Cardiac septum (tissue), 1 donor: ENCODE measurements at places on chromosomes 11 and 22. TPM values are rescaled to one million over a fixed set of nuclear protein-coding genes. Genes with fewer than 3 reads are reported as not detected.

DNA sequence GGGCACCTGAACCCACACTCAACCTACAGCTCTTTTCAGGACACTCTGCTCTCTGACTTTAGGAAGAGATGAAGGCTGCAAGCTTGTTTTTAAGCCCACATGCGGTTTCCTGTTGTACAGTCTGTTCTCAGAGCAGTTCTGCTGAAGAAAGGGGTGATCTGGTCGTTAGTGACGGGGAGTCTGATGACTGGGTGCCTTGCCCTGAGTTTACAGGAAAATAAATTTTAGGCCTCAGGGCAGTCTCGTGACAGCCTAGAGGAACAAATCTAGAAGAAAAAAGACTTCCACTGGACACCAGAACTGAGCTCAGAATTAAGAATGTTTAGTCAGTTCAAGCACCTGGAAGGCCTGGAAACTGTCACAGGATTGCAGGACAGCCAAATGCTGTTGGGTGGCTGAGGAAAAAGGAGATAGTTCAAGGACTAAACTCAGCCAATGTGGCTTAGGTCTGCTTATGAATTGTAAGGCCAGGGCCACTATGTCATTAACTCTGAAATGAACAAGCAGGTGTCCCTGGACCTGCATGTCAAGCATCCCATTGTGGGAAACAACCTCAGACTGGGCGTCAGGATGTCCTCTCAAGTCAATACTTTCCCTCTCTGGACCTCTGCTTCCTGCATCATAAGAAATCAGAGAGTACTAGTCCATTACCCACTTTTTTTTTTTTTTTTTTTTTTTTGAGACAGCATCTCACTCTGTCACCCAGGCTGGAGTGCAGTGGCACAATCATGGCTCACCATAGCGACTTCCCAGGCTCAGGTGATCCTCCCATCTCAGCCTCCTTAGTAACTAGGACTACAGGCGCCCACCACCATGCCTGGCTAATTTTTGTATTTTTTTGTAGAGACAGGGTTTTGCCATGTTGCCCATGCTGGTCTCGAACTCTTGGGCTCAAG, 5.7 kb downstream of the PIK3IP1 start:
- peak; percentile 44 for DNase-seq

The TBX10 gene
- total RNA-seq, result not detected

The UCP3 gene
- 0.54 TPM for total RNA-seq

- no peak for DNase-seq
These were observed 451 bp downstream of the FHIP1B start for GRCh38 chr11:6233984-6234386.

The APLNR gene
- total RNA-seq, result 16.6 TPM

DNA sequence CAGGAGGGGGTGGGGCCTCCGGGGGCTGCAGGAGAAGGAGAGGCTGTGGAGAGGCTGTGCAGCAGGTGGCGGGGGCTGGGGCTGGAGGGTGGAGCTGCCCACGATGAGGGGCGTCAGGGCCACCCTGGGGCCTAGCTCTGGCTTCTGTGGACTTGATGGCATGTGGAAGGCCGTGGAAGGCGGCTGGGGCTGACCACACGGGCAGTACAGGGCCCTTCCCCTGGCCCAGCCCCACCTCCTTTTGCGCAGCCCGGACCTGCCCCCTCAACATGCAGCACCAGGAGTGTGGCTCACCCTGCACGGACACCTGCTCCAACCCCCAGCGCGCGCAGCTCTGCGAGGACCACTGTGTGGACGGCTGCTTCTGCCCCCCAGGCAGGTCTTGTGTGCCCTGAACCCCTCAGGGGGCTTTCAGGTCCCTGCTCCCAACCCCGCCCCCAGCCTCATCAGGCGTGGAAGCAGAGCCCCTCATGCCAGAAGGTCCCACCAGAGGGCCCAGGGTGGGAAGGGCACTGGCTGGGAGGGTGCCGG, 6.1 kb downstream of the MUC5B start:
- DNase-seq, result peak; percentile 66

- DNase-seq, result no peak
These were observed 79.6 kb upstream of the NECTIN1 start for GRCh38 chr11:119808407-119809185.

GRCh38 chr11:113073290-113073953, 112.2 kb downstream of the NCAM1 start:
- no peak for DNase-seq

DNA sequence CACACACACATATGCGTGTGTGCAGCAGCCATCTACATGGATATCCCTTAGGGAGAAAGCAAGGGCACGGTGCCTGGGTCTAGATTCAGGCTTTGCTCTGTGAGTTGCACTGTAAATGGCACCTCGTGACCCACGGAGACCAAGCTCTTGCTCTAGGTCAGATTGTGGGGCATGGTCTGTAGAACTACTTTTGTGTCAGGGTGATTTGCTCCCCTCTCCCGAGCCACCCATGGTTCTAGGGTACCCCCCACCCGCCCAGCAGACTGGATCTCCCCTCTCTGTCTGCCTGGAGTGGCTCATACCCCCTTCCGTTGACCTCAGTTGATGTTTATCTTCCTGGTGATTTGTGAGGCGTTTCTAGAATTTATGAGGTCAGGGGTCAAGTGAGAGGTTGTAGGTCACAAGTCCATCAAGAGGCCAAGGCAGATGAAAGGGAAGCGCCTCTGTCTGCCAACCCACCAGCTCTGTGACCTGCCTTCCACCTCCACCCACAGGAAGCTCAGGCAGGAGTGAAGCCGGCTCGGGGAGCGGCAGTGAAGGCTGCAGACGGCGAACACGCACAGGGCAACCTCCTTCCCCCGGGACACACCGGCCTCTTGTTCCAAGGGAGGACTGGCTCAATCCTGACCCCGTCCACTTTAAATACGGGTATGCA, 76.2 kb upstream of the TTLL12 start:
- DNase-seq, result no peak

- no peak for DNase-seq
These were observed 26.8 kb upstream of the TSKU start for GRCh38 chr11:76756341-76756741.

- DNase-seq, result no peak
These were observed 35.9 kb upstream of the NAV2 start for GRCh38 chr11:19676475-19677380.

DNA sequence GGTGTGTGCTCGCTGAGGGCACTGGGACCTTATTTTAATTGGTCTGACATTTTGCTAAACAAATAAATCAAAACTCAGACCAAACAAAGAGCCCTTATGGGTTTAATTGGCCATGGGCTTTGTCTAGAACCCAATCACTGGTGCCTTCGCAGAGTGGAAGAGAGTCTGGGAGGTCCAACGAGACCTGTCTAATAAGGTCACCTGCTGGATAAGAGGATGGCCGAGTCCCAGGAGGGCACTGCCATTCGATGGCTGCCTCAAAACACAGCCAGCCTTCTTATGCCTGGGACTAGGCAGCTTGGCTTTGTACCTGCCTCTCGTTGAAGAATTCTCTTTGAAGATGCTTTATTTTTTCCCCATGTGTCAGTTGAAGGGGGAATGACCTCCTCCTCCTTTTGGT, 171.1 kb downstream of the CEP164 start:
- DNase-seq, result no peak

The POTEH gene
- total RNA-seq, result not detected

DNA sequence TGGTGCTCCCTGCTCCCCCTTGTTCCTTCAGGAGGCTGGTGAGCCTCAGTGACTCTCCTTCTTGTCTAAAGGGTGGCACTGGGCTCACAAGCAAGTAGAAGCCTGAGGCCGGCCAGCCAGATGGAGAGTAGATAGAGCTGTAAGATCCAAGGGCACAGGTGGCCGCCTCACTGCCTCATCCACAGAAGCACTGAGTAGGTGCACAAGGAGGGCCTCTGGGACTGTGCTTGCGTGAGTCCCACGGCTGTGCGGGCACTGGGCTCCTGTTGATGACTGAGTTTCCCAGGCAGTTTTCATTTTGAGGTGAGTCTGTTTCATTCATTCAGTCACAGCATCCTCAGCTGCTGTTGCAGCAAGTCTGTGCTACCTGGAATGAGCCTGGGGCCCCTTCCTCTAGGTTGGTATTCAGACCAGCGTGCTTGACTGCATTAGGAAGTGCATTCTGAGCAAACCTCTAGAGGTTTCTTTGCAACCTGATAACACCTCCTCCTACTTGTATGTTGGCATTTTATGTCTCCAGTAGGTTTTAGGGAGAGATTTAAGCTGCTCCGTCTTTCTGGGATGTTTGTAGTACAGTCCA, 184.0 kb downstream of the TBC1D22A start:
- DNase-seq, result no peak

The DGKZ gene
- total RNA-seq, result 66.8 TPM

DNA sequence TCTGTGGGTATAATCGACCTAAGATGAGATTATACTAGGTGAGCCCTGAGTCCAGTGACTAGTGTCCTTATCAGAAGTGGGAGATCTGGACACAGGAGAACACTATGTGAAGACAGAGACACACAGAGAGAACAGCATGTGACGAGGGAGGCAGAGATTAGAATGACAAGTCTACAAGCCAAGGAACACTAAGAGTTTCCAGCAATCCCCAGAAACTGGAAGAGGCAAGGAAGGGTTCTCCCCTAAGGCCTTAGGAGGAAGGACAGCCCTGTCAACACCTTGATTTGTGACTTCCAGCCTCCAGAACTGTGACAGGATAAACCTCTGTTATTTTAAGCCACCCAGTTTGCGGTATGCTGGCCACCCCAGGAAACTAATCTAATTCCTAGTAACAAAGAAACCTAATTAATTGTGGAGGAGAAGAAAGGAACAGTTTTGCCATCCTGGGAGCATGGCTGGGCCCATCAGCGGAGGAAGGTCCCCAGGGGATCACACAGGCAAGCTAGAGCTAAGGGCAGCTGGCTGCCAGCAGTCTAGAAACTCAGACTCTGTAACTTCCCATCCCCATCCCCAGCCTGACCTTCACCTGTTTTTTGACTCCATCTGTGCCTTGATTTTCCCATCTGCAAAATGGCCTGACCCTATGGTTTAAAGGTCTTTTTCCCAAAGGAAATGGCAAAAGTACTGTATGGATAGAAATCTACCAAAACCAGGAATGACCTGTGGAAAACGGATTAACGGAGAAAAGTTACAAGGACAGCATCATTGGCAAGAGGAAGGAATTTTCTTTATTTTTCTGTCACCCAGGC, 10.3 kb upstream of the THOC5 start:
- no peak for DNase-seq

GRCh38 chr11:122746050-122746478, 90.5 kb downstream of the UBASH3B start:
- peak; percentile 10 for DNase-seq

DNA sequence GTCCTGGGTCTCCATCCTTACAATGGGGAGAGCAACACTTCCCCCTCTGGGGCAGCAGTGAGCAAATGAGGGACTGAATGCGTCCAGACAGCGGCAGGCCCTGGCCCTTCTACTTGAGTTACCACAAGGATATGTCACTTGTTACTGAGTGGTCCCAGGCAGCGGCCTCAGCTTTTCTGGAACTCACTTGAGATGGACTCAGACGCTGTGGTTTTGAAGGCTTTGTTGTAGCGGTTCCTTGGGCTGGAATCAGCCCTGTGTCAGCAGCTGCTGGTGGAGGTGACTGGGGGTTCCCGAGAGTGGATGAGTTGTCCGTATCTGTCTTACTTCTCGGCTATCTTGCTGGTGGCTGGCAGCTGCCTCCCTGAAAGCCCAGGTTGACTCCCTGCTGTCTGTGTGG, 77.0 kb downstream of the MICAL2 start:
- no peak for DNase-seq

The SLC22A25 gene
- total RNA-seq, result not detected

The THRSP gene
- 2.0 TPM for total RNA-seq

- peak; percentile 63 for DNase-seq
These were observed 9.5 kb downstream of the GRK2 start for GRCh38 chr11:67275606-67276409.

DNA sequence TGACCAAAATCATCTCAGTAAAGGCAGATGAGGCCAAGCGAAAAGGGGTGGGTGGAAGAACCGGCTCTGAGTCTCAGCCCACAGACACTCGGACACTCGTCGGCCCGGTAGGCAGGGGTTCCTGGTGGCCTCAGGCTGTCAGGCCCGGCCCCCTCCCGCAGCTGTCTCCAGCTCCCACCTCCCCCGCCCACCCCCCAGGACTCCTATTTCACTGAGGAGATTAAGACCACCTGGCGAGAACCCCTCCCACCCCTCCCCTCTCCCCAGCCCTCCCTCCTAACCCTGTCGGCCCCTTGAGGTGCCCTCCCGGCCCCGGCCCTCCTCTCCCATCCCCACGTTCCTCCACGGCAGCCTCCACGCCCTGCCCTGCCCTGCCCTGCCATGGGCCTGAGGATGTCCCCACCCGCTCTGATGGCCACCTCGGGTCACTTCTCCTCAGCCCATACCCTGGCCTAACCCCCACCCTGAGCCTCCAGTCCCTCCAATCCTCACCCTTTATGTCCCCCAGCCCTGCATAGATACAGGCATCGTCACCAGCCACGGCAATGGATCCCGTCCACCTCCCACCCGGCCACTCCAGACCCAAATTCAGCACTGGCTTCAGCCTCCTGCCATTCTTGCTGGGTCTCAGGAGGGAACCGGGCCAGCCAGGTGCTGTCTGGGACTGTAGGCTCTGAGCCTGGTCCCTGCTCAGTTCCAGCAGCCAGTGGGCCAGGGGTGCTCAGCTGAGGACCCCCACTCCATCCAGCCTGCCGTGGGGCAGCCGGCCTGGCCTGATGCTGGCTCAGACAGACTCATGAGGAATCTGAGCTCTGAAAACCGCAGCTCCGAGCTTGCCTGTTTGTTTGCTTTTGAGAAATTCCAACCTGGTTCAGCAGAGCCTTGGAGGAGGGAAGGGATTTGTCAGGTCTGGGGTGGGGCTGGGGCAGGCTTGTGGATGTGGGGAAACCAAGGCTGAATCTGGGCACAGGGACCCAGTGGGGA, 9.8 kb upstream of the TBX1 start:
- no peak for DNase-seq

GRCh38 chr11:125504580-125504979, 8.5 kb upstream of the FEZ1 start:
- DNase-seq, result no peak
